ENCODE measurements at places on chromosomes 1 and 21. TPM values are rescaled to one million over a fixed set of nuclear protein-coding genes. Genes with fewer than 3 reads are reported as not detected.
A peak's percentile ranks its signal among the peaks of the same experiment; 100 is the strongest.

DNA sequence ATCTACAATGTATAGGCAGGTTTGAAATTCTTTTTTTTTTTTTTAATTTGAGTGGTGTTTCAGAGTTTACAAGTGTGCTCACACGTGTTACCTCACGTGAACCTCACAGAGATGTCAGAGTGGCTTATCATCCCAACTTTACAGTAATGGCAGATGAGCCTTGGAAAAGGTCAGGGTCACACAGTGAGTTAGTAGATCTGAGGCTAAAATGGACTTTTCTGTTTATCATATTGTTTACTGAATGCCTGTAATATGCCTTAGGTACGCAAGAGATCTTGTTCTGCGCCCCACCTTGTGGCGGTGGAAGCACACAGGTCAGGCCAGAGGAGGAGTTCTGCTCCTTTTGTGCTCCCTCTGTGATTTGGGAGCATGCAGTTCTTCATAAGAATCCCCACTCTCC, 80.0 kb downstream of the DYRK1A start:
- no peak for DNase-seq

GRCh38 chr1:203271018-203271743, 34.1 kb upstream of the BTG2 start:
- DNase-seq, result peak; percentile 87

DNA sequence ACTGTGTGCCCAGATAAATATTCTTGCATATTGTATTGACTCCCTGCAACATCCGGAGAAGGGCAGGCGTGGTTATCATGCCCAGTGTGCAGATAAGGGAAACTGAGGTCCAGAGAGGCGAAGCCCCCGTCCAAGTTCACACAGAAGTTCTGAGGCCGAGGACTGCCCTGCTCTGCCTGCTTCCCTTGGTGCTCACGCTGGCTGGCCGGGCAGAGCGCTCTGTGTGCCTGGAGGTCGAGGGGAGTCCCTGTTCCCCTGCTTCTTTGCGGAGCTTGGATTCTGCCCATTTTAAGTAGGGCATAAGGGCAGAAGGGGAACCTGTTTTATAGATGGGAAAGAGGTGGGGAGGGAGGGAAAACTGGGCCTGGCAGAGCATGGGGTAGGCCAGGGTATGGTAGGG, 92.8 kb upstream of the ACTL8 start:
- DNase-seq, result no peak

Gene FMO5
- total RNA-seq, result not detected

DNA sequence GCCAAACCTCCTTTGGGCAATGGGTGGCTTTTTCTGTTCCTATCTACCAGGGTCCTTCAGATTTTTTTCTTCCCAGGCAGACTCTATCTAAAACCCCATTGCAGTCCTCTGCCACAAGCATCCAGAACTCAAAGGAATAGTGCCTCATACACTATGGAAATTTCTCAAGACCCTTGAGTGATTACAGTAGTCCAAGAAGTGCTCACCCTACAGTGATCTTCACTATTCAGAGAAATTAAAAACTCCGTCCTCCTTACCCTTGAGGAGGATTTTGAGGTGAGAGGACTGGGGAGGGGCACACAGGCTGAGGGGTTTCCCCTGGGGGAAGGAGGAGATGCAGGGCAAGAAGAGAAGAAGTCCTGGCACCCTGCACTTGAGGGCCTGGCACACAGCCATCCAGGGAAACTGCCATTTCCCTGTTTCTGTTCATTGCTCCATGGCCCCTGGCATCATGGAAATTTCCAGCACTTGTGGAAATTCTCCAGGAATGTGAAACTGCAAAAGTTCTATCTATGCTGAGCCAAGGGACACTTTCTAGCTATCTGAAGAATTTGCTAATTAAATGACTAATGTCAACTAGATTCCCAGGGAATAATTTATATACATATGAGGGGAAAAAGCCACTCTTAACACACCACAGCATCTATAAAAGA, 102.5 kb upstream of the ATP1B1 start:
- DNase-seq, result no peak

Gene DEPDC1
- total RNA-seq, result 16.0 TPM

Gene KRTAP21-2
- not detected for total RNA-seq

DNA sequence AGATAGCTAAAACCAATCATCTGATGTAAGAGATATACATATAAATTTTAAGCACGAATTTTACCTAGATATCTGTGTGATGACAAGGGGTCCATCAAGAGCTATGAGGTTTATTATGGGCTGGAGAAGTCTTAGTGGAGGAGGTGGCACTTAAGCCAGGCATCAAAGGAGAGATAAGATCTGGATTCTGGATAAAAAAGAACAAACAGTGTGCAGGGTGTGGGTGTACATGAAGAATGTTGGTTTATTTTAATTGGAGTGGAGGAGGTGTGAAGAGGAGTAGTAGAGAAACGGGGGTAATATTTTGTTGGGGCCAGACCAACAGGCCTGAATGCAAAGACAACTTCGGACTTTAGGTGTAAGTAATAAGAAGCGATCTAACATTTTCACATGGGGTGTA, 80.6 kb downstream of the TM2D1 start:
- no peak for DNase-seq

DNA sequence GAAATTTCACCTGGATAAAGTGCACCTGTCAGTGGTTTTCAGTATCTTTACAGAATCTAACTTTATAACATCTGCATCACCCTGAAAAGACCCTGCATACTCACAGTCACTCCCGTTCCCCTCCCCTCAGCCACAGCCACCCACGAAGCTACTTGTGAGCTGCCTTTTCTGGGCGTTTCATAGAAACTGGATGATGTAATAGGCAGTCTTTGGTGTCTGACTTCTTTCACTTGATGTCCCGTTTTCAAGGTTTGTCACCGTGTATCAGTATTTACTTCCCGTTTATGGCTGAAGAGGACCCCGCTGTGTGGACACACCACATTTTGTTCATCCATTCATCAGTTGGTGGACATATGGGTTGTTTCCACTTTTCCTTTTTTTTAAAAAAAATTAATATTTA, 47.8 kb upstream of the LRRC3 start:
- peak; percentile 80 for DNase-seq

DNA sequence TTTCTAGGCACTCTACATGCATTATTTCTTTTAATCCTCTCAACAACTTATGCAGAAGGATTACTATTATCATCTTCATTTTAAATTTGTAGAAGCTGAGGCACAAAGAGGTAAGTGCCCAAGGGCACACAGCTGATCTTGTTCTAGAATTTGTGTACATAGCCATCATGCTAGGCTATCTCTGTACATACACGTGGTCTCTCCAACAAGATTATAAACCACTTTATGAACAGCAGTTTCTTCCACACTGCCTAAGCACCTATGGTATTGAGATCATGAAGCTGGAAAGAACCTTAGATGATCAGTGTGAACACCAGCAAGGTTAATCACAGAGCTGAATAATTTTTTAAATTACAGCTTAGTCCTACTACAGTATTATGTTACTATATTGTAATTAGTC, 28.9 kb downstream of the UCHL5 start:
- DNase-seq, result no peak

GRCh38 chr1:224042557-224043118, 71.3 kb upstream of the FBXO28 start:
- DNase-seq, result no peak

- DNase-seq, result no peak
These were observed 25.5 kb upstream of the CREG1 start for GRCh38 chr1:167578939-167579521.

DNA sequence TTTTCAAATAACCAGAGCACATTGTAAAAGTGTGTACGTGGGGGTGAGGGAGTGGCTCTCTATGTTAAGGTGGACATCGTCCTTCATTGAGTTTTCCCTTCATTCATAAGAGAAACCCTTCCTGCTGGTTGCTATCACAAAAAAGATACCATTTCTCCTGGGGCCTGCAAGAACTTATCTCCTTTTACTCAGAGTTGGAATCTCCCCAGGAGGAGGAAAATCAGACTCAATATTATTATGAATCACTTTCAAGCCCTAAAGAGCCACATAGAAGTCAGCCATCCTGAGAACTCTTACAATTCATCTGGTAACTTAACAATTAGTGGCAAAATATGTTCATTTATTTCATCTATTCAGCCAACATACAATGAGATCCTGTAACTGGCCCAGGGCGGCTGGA, 27.1 kb upstream of the TGFBR3 start:
- DNase-seq, result no peak

- DNase-seq, result peak; percentile 90
These were observed 13.3 kb downstream of the POLR3GL start for GRCh38 chr1:145977486-145978470.

- DNase-seq, result no peak
These were observed 38.8 kb downstream of the TBX15 start for GRCh38 chr1:118949315-118949714.

DNA sequence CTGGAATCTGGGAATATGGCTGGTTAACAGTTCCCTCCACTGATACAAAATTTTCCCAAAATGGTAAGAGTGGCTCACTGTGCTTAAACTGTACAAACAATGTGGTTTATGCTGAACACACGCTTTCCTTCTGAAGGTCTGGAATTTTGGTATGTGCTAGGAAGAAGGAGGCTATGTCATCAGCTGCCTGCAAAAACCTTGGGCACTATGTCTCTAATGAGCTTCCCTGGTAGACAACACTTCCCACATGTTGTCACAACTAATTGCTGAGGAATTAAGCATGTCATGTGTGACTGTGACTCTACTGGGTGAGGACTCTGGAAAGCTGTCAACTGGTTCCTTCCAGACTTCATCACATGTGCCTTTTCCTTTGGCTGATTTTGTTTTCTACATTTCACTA, 29.2 kb downstream of the IPP start:
- DNase-seq, result no peak

Gene AMPD1
- not detected for total RNA-seq

- no peak for DNase-seq
These were observed 61.3 kb upstream of the BACH1 start for GRCh38 chr21:29237110-29238052.

DNA sequence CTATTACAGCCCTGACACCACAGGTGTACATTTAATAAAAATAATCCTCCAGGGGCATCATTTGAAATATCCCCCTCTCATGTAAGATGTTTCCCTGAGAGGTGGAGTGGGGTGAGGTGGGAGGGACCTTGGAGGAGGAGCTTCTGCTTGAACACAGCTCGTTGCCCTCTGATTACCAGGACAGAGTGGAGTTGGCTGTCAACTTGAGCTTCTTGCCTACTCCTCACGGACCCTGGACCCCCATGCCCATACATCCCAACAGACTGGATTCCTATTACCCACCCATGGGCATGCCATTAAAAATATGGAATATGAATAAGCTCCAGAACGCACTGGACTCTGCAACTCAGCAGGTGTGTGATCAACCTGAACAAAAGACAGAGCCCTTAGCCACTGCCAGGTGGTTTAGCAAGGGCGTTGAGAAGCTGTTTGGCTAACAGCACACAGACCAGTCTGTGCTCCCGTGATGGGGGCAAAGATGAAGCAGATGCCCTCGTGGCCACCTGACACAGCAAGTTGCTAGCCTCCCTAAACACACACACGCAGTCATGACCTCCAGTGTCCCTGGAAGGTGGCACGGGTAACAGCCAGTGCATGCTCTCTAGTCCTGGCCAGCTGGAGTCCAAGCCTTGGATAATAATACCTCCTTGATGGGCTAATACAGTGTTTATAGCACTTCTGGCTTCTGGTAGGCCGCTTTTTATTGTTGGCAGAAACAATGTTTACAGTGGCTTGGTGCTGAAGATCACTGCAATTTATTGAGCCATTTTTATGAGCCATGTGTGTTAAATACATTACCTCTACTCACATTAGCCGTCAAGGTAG, 155.0 kb downstream of the TOMM20 start:
- DNase-seq, result no peak

DNA sequence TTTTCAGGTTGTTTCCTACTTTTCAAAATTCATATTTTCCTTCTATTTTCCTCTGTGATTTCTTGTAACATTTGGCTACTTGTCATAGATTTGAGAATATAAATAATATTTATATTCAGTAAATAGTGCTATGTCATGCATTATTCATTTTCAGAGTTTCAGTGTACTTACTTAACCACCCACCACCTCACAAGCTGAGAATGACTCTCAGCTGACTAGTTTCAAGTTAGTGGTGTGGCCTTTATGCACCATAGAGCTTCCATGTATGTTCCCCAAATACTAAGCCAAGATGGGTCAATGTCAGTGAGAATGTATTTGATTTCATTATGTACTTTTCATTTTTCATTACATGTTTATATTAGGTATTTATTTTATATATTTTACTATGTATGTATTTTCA, 56.9 kb upstream of the RGS1 start:
- DNase-seq, result peak; percentile 46

DNA sequence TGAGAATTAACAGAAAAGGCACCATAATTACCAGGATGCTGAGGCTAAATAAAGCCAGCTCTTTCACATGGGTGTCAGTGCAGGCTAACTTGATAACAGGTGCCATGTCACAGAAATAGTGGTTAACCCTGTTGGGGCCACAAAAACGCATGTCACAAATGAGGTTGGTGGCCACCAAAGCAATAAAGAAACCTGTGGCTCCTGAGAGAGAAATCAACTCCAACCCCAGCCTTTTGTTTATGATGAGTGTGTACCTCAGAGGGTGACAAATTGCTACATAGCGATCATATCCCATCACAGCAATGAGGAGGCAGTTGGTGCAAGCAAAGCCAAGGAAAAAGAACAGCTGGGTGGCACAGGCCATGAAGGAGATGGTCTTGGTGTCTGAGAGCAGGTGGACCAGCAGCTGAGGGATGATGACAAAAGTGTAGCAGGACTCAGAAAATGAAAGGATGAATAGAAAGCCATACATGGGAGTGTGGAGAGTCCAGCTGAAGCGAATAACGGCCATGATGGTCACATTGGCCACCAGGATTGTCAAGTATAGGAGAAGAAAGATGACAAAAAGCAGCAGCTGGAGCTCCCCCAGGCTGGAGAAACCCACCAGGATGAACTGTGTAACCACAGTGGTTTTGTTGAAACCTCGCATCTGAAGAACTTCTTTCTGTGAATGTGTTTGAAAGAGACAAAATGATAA, at the start of gene OR10T2:
TSS of gene OR10T2 (minus strand) at position 649 of the 697 bp plus-strand sequence. CDS start at position 649, 0 bp downstream.
- peak; percentile 26 for DNase-seq

- no peak for DNase-seq
These were observed 21.0 kb downstream of the SDE2 start for GRCh38 chr1:225977937-225978748.
